ENCODE measurements at places on chromosomes 12 and 14.

DNA sequence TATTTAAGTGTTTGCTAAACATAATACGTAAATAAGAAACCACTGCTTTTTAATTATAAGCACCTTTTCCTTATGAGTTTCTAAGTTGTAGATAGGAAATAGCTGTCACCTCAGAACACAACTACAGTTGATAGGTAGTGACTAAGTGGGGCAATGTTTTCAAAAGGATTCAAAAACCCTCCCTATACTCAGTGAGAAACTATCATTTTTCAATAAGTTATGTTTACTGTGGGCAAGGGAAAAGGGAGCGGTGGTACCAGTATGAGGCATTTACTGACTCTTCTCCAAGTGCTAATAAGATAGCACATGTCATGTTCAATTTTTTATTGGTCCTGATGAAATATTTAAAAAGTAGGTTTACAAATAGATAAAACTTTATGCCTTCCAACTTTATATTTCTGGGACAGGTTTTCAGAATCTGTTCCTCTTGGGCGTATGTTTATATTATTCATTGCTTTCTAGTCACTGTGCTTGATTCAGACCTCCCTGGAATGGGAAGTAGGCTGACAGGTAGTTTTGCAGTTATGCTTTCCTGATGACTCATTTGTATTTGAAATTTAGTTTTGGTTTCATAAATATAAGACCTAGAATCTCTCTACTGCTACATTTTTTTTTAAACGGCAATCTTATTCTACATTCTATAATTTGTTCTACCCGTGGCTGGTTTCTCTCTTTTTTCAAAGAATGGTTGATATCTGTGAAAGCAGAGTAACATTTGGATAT lies 153.1 kb downstream of the TMEM117 start:
- no peak for DNase-seq

- DNase-seq = no peak
These were observed 9.5 kb upstream of the PGF start for GRCh38 chr14:74964787-74965485.

- no peak for DNase-seq
These were observed 18.3 kb downstream of the SLC25A47 start for GRCh38 chr14:100341301-100342031.

DNA sequence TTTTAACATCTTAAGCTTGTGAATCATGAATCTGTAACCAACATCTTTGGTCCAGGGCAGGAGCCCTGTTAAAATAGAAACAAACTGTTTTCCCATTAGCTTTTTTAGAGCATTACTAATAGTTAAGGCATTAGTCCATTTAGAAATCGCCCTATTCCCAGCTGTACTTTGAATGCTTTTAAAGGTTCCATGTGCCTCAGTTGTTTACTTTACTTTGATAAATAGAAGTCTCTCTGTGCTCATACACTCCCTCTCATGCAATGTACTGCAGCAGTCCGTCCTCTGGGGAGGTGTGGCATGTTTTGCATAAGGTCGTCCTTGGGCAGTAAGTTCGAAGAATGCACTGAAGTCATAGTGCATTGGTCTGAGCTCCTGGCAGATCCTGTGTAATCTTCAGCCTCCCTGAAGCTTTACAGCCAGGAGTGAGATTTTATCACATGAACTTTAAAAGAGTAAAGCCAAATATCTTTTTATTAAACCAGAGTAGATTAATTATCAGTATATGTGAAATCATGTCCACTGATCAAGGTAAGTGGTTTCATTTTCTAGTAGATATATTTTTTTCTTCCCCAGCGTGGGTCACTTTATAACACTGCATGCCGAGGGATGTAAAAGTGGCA lies 134.7 kb downstream of the FGD4 start:
- DNase-seq = no peak

GRCh38 chr12:6041891-6042290 lies 82.6 kb downstream of the VWF start:
- no peak for DNase-seq

GRCh38 chr12:89525305-89525823 lies 483 bp downstream of the POC1B start:
- DNase-seq = no peak

- no peak for DNase-seq
These were observed 49.0 kb upstream of the PIWIL1 start for GRCh38 chr12:130288691-130289090.

GRCh38 chr14:105746124-105746514 lies 219.7 kb downstream of the TMEM121 start:
- DNase-seq = no peak

DNA sequence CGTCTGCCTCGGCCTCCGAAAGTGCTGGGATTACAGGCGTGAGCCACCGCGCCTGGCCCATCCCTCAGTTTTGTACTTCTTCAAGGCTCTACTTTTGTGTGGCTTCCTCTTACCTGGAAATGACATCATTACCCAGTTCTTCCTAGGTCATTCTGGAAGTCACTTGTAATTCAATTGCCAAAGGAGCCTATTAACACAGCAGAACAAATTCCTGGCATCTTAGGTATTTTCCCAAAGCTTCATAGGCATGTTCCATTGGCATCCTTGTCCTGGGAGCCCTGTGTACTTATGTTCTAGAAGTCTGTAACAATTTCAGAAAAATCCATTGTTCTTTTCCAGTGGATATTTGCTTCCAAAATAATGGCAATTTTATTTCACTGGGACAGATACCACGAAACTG lies 60.6 kb downstream of the DAAM1 start:
- no peak for DNase-seq

- no peak for DNase-seq
These were observed 24.6 kb upstream of the NUDT14 start for GRCh38 chr14:105205673-105206208.

DNA sequence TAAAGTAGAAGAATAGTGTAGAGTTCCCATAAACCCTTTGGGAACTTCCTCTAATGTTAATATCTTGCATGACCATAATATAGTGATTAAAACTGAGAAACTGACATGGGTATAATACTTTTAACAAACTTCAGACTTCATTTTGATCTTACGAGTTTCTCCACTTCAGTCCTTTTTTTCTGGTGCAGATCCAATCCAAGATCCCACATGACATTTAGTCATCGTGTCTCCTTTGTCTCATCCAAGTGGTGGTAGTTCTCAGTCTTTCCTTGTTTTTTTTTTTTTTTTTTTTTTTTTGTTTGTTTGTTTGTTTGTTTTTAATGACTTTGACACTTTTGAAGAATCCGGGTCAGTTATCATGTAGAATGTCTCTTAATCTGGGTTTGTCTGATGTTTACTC lies 179.2 kb downstream of the CACNA1C start:
- DNase-seq = no peak

DNA sequence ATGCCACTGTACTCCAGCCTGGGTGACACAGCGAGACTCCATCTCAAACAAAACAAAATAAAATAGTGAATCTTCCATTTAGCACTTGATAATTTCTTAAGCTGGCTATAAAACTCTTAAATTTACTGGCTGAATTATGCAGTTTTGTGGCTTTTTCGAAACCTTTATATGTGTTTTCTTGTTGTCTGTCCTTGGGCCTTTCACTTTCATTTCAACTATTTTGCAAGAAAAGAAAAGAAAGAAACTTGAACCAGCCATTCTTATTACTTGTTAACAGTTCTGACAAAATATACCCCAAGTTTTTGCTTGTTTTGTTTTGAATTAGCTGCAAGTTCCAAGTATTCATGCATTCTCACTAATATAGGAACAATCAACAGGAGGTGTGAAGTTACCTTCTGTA lies 42.8 kb downstream of the PRICKLE1 start:
- no peak for DNase-seq
